ENCODE measurements at places on chromosomes 16 and 17. TPM values are rescaled to one million over a fixed set of nuclear protein-coding genes. Genes with fewer than 3 reads are reported as not detected.

- peak; percentile 74 for DNase-seq
Observed at GRCh38 chr17:37490022-37490587, 414 bp downstream of the DUSP14 start.

Gene CCL4
- total RNA-seq, result not detected

GRCh38 chr16:25771812-25772568 is 80.2 kb downstream of the HS3ST4 start:
- DNase-seq, result no peak

GRCh38 chr17:65039336-65039988 is 17.1 kb downstream of the GNA13 start:
- no peak for DNase-seq

DNA sequence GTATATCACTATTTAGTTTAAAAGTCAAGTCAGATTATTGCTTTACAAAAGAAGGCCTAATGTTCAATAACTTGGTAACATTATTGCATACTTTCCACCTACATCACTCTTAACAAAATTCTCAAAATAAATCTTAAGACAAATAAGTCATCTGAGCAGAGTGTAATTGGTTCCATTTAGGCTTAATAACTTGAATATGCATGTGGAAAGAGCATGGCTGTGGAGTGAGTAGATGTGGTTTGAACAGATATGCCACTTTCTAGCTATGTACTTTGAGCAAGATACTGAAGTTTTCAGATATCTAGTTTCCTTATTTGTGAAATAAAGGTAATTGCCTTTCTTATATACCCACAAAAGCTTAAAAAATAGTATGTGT is 6.7 kb upstream of the EVI2A start:
- peak; percentile 25 for DNase-seq

- DNase-seq, result no peak
Observed at GRCh38 chr16:16175296-16175695, 48.0 kb downstream of the ABCC6 start.

Data from Daoy (cell line).